ENCODE measurements at places on chromosomes 7 and 10. TPM values are rescaled to one million over a fixed set of nuclear protein-coding genes. Genes with fewer than 3 reads are reported as not detected.
A peak's percentile ranks its signal among the peaks of the same experiment; 100 is the strongest.

DNA sequence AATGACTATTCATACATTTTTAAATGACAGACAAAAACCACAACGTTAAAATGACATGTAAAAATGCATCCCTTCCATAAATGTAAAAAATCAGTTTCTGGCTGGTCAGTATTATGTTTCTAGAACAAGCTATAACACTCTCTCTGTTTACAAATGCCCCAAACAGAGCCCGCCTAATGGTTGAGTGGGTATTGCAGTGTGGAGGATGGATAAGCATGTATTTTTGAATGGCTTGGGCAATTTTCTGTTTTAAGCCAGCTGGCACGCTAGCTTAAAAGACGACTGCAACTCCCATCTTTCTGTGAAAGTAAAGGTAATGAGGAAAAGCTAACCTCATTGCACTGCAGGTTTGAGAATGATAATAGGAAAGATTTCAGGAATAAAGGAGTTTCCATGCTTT is 430.7 kb downstream of the PARD3 start:
- no peak overlapping the region for H3K4me3 ChIP-seq
- DNase-seq: no peak
- H3K36me3 ChIP-seq: no peaks in the 10 kb centered on the region

GRCh38 chr10:15305634-15306033 is 65.5 kb downstream of the FAM171A1 start:
- DNase-seq: no peak
- H3K36me3 ChIP-seq: no peaks in the 10 kb centered on the region
- no peaks in the 10 kb centered on the region for H3K4me1 ChIP-seq
- H3K27me3 ChIP-seq: peaks cover 3% of the 10 kb centered on the region
- H3K27ac ChIP-seq: no peak overlapping the region
- no peak overlapping the region for H3K4me3 ChIP-seq

DNA sequence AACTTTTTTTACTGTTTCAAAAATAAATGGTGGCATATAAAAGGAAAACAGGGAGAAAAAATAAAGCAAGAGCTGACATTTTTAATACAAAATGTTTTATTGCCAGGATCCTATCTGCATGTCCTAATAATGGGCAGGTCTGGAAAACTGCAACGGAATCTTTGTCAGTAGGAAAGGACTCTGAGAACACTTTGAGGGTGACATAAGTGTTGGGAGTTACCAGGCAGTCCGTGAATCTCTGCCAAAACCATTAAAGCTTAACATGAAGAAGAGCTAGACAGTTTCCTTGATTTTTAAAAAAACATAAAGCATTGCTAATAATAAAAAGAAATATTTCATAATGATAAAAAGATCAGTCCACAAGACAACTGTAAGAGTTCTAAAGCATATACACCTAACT is 80.7 kb downstream of the AGMO start:
- no peak overlapping the region for H3K27ac ChIP-seq
- no peak overlapping the region for H3K4me3 ChIP-seq
- H3K27me3 ChIP-seq: no peaks in the 10 kb centered on the region
- H3K4me1 ChIP-seq: no peaks in the 10 kb centered on the region
- no peaks in the 10 kb centered on the region for H3K36me3 ChIP-seq

DNA sequence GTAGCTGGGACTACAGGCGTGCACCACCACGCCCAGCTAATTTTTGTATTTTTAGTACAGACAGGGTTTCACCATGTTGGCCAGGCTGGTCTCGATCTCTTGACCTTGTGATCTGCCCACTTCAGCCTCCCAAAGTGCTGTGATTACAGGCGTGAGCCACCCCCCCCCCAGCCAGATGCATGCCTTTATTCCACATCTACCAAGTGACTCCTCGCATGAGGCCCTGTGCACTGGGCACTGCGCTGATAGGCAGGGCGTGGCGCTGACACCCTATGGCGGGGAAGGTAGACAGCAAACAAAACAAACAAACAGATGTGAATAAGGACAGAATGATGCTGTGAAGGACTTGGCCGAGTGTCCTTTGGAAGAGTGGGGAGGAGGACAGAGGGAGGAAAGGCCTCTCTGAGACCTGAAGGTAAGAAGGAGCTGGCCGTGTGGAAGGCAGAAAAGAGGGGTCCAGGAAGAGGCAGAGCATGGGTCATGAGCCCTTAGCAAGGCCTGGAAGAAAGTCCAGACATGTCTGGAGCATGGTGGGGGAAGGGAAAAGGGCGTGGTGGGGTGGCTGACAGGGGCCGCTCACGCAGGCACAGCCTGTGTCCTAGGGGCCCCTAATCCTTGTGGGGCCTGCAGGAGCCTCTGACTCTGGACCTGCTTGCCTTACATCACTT is 47.5 kb upstream of the CACUL1 start:
- no peaks in the 10 kb centered on the region for H3K36me3 ChIP-seq
- no peak for DNase-seq
- H3K4me1 ChIP-seq: no peaks in the 10 kb centered on the region
- H3K27me3 ChIP-seq: peaks cover 1% of the 10 kb centered on the region

Gene HOXA7
- total RNA-seq: not detected

GRCh38 chr10:129400426-129400825 is 66.6 kb upstream of the MGMT start:
- H3K4me3 ChIP-seq: no peak overlapping the region
- no peaks in the 10 kb centered on the region for H3K36me3 ChIP-seq
- no peaks in the 10 kb centered on the region for H3K4me1 ChIP-seq
- H3K27me3 ChIP-seq: no peaks in the 10 kb centered on the region
- no peak for DNase-seq

Gene DNAJB6
- total RNA-seq: 112 TPM

- no peak overlapping the region for H3K27ac ChIP-seq
- H3K27me3 ChIP-seq: no peaks in the 10 kb centered on the region
- H3K4me3 ChIP-seq: no peak overlapping the region
- H3K36me3 ChIP-seq: no peaks in the 10 kb centered on the region
Observed at GRCh38 chr7:122199171-122199570, 55.1 kb upstream of the AASS start.

DNA sequence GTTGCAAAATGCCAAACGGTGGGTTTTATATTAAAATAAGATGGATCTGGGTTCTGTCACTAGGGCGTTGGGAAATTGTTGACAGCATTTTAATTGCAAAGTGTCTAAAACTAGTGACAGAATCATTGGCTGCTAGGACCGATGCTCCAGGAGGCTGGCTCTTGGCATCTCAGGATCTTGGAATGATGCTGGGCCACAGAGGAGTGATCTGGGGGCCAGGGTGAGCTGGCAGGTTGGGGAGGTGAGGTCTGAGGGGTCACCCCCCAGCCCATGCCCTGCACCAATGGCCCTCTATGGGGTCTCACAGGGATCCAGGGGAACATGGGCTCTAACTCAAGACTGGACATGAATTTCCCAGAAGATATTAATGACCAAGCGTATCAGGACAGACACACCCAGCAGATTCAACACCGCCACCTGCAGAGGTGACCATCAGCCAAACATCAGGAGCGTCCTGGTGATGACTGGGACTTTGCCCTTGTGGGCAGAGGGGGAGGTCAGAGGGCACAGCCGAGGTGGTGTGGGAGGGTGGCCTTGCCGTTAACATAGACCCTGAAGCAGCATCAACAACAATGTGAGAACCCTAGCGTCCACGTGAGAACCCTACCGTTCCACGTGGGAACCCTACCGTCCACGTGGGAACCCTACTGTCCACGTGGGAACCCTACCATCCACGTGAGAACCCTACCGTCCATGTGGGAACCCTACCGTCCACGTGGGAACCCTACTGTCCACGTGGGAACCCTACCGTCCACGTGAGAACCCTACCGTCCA is 89.0 kb upstream of the PPP2R2D start:
- no peaks in the 10 kb centered on the region for H3K4me1 ChIP-seq
- H3K27ac ChIP-seq: no peak overlapping the region
- no peak overlapping the region for H3K4me3 ChIP-seq
- no peaks in the 10 kb centered on the region for H3K36me3 ChIP-seq
- H3K27me3 ChIP-seq: no peaks in the 10 kb centered on the region

GRCh38 chr10:131693766-131694165 is 207.0 kb upstream of the PPP2R2D start:
- no peak overlapping the region for H3K4me3 ChIP-seq
- no peak overlapping the region for H3K27ac ChIP-seq
- peaks cover 10% of the 10 kb centered on the region for H3K27me3 ChIP-seq
- H3K4me1 ChIP-seq: no peaks in the 10 kb centered on the region

DNA sequence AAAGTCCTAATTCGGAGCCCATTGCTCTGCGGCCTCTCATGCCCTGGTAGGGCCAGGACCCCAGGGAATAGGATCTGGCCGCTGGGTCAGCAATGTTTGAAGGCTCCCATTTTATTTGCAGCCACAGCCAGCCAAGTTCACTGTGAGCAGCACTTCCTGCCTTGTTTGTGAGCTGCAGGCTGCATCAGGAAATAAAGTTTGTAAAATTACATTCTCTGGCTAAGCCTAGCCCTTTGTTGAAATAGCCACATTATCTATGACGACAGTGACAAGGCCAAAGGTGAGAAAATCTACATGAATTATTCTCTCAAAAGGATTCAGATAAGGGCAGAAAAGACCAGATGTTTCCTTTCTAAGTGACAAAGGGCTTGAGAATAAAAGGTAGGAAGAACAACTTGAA is 23.7 kb upstream of the ITGB1 start:
- no peak for DNase-seq
- no peaks in the 10 kb centered on the region for H3K27me3 ChIP-seq
- H3K4me1 ChIP-seq: peaks cover 21% of the 10 kb centered on the region
- H3K27ac ChIP-seq: peak overlapping the region; percentile 95
- H3K36me3 ChIP-seq: no peaks in the 10 kb centered on the region

GRCh38 chr7:70037171-70037933 is 439.1 kb downstream of the AUTS2 start:
- no peak overlapping the region for H3K27ac ChIP-seq
- no peaks in the 10 kb centered on the region for H3K36me3 ChIP-seq
- no peak overlapping the region for H3K4me3 ChIP-seq
- H3K27me3 ChIP-seq: no peaks in the 10 kb centered on the region

DNA sequence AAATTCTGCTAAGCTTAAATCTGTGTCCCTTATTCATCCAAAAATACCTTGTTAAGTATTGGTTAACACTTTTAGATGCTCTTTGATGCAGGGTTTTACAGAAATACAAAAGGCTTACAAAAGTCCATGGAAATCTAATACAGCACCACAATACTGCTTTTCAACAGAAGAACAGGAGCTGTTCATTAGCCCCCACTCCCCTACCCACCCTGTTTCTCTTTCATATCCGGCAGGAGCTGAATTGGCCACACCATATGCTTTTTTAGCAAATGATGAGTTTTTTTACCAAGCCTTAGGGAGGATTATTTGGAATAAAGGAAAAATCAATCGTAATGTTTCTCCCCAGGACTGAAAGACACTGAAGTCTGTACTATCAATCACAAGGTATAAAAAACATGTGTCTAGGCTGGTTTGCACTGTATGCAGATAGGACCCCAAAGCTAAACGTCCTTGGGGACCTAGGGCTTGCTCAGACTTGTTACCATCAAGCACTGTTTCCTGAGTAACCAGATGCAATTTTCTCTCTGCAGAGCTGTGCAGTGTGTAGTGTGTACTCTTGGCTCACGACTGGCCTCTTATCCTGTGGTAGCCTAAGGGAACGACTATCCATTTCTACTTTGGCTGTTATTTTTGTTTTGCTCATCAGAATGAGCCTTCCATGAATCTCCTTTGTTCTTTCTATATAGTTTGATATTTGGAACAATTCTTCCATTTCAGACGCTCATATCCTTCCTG is 143.3 kb upstream of the LRGUK start:
- no peaks in the 10 kb centered on the region for H3K27me3 ChIP-seq
- no peak overlapping the region for H3K4me3 ChIP-seq
- no peaks in the 10 kb centered on the region for H3K4me1 ChIP-seq
- no peak overlapping the region for H3K27ac ChIP-seq
- DNase-seq: no peak
- peaks cover 20% of the 10 kb centered on the region for H3K36me3 ChIP-seq

DNA sequence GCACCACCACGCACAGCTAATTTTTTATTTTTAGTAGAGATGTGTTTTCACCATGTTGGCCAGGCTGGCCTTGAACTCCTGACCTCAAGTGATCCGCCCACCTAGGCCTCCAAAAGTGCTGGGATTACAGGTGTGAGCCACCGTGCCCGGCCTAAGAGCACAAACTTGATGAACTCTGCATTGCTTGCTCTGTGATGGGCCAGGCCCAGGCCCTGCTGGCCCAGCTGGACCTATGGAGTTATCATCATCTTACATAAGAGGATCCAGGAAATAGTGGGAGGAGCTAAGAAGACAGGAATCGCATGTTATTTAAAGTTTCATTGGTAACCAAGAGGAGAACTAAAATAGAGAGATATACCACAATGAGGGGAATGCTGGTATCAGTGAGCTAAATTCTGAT is 86.9 kb downstream of the DAGLB start:
- no peak overlapping the region for H3K4me3 ChIP-seq
- peaks cover 6% of the 10 kb centered on the region for H3K4me1 ChIP-seq
- no peaks in the 10 kb centered on the region for H3K36me3 ChIP-seq
- no peaks in the 10 kb centered on the region for H3K27me3 ChIP-seq
- DNase-seq: no peak
- no peak overlapping the region for H3K27ac ChIP-seq

Gene LIPJ
- 0.18 TPM for total RNA-seq

Gene HOXA10
- total RNA-seq: not detected

GRCh38 chr10:75083972-75084833 is 27.3 kb upstream of the SAMD8 start:
- no peak overlapping the region for H3K4me3 ChIP-seq
- no peak for DNase-seq
- no peak overlapping the region for H3K27ac ChIP-seq
- no peaks in the 10 kb centered on the region for H3K36me3 ChIP-seq
- no peaks in the 10 kb centered on the region for H3K27me3 ChIP-seq

DNA sequence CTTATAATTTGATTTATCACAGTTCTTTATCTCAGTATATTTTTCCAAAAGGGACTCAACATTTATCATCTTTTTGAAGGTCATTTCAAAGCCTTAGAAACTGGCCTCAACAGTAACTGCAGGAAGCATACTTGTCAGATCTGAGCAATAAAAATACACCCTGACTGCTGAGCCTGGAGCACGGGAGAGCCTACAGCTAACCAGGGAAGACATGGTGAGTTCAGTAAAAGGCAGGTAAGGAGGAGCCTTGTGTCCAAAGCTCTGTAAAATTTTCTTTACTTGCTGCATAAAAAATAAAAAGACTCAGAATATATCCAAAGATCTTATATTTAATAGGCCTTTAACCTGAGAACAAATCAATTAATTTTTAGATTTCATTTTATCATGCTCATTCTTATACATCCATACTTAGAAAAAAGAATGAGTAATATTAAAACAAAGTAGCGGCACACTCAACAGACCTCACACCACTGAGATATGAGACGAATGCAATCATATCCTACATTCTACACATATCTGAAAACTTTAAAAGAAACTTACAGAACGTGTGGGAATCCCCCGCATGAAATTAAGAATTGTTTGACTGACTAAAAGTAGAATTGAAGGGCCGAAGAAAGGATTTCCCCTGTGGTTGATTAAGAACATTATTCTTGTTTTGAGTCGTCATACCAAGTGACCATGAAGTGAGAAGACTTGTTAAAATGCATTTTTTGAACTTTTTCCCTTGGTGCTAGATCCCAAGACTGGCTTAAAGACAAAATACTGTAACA is 296.4 kb upstream of the MKLN1 start:
- H3K4me1 ChIP-seq: peaks cover 85% of the 10 kb centered on the region
- H3K36me3 ChIP-seq: peaks cover 20% of the 10 kb centered on the region
- DNase-seq: no peak
- H3K4me3 ChIP-seq: peak overlapping the region; percentile 69

GRCh38 chr10:71069909-71070666 is 142.3 kb upstream of the UNC5B start:
- no peak overlapping the region for H3K27ac ChIP-seq
- no peaks in the 10 kb centered on the region for H3K4me1 ChIP-seq
- H3K27me3 ChIP-seq: peaks cover 4% of the 10 kb centered on the region
- H3K36me3 ChIP-seq: no peaks in the 10 kb centered on the region
- no peak for DNase-seq

Data from naive thymus-derived CD8-positive, alpha-beta T cell (primary cell).